Lower leg skin (tissue), 4 donors: ENCODE measurements at places on chromosomes 16 and 17. TPM values are rescaled to one million over a fixed set of nuclear protein-coding genes. Genes with fewer than 3 reads are reported as not detected.
A peak's percentile ranks its signal among the peaks of the same experiment; 100 is the strongest.

AP2B1 gene
- total RNA-seq = 43.6 TPM

ABI3 gene
- total RNA-seq = 5.4 TPM

PIRT gene
- not detected for total RNA-seq

EIF3CL gene
- 285 TPM for total RNA-seq

LRRC37A gene
- total RNA-seq = 2.2 TPM

CES3 gene
- total RNA-seq = 0.59 TPM

SRCIN1 gene
- total RNA-seq = 12.0 TPM

RCVRN gene
- 0.06 TPM for total RNA-seq

DNA sequence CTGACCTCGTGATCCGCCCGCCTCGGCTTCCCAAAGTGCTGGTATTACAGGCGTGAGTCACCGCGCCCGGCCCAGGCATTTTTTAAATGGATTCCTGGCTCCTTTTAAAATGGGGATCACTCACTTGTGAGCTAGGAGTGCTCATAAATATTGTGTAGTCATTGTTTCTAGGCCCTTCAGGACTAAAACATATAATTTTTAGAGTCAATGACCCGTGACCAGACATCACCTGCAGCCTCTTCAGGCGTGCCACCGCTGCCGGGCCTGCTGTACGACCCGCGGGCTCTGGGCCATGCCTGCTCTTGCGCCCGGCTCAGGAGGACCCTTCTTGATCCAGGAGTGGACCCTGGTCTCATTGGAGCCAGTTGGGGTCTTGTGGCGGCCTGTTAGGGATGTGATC, 30.8 kb downstream of the EFCAB5 start:
- no peak for DNase-seq

- DNase-seq = no peak
Measured at GRCh38 chr17:68539548-68540467, 27.6 kb downstream of the PRKAR1A start.

DNA sequence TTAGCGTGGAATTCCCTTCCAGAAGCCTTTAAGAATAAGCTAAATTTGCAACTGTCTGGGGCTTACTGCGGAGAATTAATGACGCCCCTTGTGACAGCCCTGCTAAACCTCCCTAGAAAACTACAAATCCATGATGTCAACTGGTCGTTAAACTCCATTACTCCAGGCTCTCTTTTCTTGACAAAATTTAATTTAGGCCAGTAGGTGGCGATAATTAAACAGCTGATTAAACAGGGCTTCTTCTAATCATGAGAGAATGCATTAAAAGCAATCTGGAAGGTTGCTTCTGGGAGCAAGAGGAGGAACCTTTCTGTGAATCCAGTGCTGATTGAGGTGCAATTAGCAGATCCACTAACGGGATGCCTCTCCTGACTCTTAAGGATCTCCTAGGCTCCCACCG, 8.1 kb upstream of the NLRP1 start:
- no peak for DNase-seq

GRCh38 chr17:50492214-50492613, 13.6 kb downstream of the RSAD1 start:
- no peak for DNase-seq

DNA sequence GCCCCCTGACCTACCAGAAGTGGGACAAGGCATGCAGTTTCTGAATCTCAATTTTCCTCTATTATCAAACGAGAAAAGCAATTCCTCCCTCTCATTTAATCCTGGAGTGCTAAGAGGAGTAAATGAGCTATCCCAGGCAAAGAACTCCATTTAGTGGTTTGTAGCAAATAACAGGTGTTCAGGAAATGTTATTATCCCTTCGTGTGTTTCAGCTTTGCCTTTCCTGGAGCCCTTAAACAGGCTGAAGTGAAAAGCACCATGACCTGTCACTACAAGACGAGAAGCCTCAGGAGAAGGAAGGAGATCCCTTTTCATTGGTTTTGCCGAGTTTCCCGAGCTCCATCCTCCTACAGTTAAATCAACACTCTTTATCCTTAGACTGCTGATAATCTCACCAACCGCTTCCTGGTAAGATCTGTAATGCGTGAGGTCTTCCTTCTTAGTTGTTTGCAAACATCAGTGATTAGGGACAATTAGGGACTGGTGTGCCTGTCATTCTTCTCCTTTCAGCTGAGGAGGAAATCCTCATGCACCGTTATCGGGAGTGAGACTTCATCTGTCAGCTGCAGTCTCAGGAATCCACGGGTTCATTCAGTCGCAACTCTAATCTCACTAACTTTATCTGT, 30.8 kb upstream of the MYOCD start:
- no peak for DNase-seq

DNA sequence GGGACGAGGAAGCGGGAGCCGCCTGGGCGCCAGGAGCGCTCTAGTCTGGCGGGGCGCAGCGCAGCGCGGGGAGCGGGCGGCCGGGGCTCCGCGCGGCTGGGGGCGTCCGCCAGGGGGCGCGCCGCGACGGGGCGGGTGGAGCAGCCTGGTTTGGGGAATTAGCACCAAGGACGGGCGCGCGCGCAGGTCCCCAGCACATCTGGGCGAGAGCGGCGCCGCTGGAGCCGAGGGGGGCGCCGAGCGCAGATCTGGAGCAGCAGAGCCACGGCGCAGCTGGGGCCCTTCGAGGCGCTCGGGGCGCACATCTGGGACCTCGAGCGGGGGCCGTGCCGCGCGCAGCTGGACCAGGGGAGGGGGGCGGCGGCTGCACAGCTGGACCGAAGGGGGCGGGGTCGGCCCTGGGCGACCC, at the start of gene NXPH3:
NXPH3 (plus strand) TSS at position 193 of the 409 bp plus-strand sequence. CDS start 349 bp downstream, outside the sequence.
- no peak for DNase-seq

- no peak for DNase-seq
Measured at GRCh38 chr17:47338026-47338425, 14.3 kb downstream of the EFCAB13 start.

DNA sequence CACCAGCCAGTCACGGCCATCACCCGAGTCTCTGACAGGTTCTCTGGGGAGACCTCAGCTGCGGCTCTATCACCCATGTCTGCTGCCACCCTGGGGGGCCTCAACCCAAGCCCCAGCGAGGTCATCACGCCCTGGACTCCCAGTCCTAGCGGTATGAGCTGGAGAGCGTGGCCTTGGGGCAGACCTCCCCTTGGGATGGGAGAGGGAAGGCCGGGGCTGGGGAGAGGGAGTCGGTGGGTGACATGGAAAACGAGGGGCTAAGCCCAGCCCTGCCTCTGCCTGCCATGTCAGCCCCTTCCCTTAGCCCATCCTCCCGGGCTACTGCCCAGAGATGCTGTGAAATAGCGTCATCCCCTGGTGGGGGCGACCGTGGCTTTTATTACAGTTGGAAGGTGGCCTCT, 8.7 kb downstream of the SMTNL2 start:
- DNase-seq = no peak

- DNase-seq = no peak
Measured at GRCh38 chr16:88315543-88316105, 67.1 kb upstream of the ZNF469 start.

DNA sequence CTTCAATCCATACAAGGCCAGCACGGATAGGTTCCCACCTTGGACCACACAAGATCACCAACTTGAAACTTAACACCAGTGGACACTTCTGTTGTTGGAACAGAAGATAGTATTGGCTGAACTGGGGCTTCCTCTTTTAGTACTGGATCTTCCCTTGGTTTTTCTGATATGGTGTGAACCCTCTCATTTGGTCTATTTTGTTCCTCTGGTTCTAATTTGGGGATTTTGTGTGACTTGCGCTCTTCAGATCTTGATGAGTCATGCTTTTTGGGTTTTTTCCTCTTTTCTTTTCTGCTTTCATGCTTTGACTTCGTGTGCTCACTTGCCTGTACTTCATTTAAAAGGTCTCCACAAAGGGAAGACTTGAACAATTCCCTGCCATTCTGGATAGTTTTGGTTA, 39.0 kb downstream of the SOST start:
- no peak for DNase-seq

DNA sequence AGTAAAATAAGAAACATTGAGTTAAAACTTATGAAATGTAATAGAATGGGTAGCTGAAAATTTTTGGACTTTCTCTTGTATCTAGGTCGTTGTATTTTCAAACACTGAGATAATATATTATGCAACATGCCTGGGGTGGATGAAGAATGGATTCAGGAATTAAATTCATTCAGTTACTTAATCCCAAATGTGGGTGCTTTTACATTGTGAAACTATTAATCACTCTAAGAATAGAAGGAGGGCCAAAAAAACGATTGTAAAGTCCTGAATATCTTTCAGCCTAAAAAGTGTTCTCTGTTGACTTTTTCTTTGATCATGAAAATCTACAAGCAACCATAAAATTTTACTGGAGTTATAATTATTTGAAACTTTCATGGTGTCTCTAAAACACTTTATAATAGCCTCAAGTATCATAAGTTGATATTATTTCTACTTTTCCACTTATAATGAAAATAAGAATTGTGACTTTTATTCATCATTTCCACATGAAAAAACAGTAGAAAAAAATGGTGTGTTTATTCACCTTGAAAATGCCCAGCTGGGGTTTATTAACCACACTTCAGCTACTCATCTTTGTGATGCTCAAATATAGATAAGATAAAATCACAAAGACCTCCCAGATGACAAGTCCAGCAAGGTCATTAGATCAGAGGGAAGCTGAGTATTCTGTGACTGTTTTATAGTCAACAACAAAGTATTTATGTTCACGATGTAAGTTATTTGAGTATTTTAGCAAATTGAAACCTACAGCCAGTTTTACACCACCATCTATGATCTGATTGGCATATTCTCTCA, 619.9 kb upstream of the SOX9 start:
- no peak for DNase-seq

- DNase-seq = no peak
Measured at GRCh38 chr17:72378414-72379390, 257.9 kb downstream of the SOX9 start.

- DNase-seq = no peak
Measured at GRCh38 chr17:65301184-65301583, 164.0 kb downstream of the RGS9 start.

- no peak for DNase-seq
Measured at GRCh38 chr16:61842666-61843065, 193.6 kb downstream of the CDH8 start.

DNA sequence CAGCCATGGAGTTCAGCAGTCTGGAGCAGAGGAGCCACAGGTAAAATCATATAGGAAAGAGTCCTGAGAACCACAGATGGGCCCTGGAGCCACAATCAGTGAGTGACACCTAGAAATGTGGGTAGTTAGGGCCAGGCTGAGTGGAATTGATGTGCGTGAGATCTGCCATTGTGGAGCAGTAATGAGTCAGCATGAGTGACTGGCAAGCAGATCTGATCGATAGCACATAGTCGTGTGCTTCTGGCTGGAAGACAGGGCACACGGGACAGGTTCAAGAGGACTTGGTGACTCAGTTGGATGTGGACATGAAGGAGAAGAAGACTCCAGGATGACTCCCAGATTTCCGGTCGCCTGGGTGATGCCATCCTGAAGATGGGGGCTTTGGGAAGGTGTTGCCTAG, 12.3 kb downstream of the ADORA2B start:
- no peak for DNase-seq

GRCh38 chr17:7497228-7497627, 13.1 kb downstream of the POLR2A start:
- no peak for DNase-seq

GRCh38 chr16:21218153-21218552, 6.8 kb upstream of the ZP2 start:
- no peak for DNase-seq

DNA sequence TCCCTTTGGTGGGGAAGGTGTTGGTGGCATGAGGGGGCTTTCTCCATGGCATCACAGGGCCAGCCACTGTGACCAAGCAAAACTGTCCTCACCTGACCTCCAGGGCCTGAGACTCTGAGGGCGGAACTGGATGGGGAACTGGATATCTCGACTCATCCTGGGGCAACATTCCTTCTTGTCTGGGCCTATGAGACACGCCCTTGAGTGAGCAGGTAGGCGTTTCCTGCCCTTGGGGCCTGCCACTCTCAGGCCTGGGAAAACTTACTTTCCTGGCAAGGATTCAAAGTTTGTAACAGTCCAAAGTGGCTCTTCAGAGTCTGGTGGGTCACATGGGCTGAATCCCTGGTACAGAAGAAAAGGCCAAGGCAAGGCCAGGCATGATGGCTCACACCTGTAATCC, 9.6 kb downstream of the MT1X start:
- no peak for DNase-seq

- DNase-seq = peak; percentile 87
Measured at GRCh38 chr17:64938925-64939474, 19.7 kb upstream of the LRRC37A3 start.

DNA sequence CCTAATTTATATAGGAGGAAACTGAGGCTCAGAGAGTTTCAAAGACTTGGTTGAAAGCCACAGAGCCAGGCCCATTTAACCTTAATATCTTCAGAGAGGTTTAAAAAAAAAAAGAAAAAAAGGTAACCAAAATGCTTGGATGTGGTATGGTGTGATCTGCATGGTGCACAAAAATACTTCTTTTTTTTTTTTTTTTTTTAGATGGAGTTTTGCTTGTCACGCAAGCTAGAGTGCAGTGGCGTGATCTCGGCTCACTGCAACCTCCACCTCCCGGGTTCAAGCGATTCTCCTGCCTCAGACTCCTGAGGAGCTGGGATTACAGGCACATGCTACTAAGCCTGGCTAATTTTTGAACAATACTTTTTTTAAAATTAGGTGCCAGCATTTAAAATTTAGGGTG, 101.8 kb downstream of the XYLT1 start:
- no peak for DNase-seq

DNA sequence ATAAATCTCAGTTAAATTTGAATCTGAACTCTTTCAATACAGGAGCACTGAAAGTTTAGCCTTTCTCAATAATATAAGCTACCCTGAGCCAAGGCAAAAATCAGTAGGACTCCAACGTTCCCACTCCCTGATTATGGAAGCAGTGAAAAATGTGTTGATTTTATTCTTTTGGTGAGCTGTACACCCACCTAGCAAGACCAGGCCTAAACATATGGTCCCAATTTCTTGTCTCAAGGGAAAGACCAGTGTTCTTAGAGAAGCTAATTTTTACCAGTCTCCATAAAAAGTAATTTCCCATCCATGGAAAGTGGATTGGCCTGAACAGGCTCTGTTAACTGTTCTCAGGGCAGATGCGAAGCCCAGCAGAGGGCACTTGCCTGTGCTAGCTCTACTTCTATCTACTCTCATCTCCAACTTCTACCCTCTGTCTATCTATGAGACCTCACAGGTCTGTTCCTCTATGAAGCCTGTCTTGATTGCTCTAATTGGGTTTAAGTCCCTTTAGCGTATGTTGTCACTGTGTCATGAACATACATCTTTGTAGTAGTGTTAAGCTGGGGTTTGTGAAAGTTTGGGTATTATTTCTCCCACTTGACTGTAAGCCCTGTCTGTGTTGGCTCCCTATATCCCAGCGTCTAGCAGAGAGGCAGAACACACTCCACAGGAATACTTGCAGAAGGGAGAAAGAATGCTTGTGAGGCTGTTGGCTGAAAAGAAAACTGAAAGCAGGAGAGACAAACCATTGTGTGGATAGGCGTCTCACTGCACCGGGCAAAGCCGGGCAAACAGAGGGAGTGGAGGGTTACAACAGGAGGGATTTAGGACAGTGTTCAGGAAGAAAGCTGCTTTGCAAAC, 167.1 kb upstream of the MAF start:
- DNase-seq = no peak

- no peak for DNase-seq
Measured at GRCh38 chr17:76530811-76531485, 6.6 kb downstream of the CYGB start.

GRCh38 chr16:83720981-83721380, 86.8 kb upstream of the HSBP1 start:
- DNase-seq = no peak
